A549 treated with DMSO at 1 μM for 4 hours (cell line): ENCODE measurements at places on chromosomes 6 and 20. TPM values are rescaled to one million over a fixed set of nuclear protein-coding genes. Genes with fewer than 3 reads are reported as not detected.

The BTNL2 gene
- total RNA-seq, result not detected in 5 replicates

The MCCD1 gene
- total RNA-seq, result not detected in 5 replicates

The PPP2R5D gene
- total RNA-seq, result 25.2 to 30.8 TPM (median 27.0 TPM) in 5 replicates

The TSPYL4 gene
- total RNA-seq, result 3.2 to 4.4 TPM (median 3.5 TPM) in 5 replicates

The MDN1 gene
- 11.8 to 16.5 TPM (median 14.2 TPM) in 5 replicates for total RNA-seq

The KCNK15 gene
- 0.57 to 0.85 TPM (median 0.69 TPM) in 5 replicates for total RNA-seq

The LY6G6D gene
- total RNA-seq, result not detected in 5 replicates

The SLC17A1 gene
- 0.06 TPM in 2 of 5 replicates, not detected in the others for total RNA-seq

The GATA5 gene
- 0.46 to 1.1 TPM (median 0.84 TPM) in 5 replicates for total RNA-seq

The FOXP4 gene
- total RNA-seq, result 16.1 to 27.0 TPM (median 21.8 TPM) in 5 replicates

The MYLK4 gene
- 0.12 to 0.19 TPM (median 0.14 TPM) in 5 replicates for total RNA-seq

The BTBD3 gene
- 16.0 to 20.8 TPM (median 18.9 TPM) in 5 replicates for total RNA-seq

The PACSIN1 gene
- total RNA-seq, result 0.04 to 0.14 TPM (median 0.06 TPM) in 5 replicates

The BCLAF1 gene
- 60.9 to 95.2 TPM (median 84.7 TPM) in 5 replicates for total RNA-seq

The RAET1G gene
- 7.5 to 12.2 TPM (median 10.3 TPM) in 5 replicates for total RNA-seq

The EEF1A2 gene
- total RNA-seq, result 128 to 177 TPM (median 145 TPM) in 5 replicates

The DPPA5 gene
- not detected in 5 replicates for total RNA-seq

The SOBP gene
- total RNA-seq, result 0.94 to 1.7 TPM (median 1.2 TPM) in 5 replicates

The ENPP1 gene
- total RNA-seq, result 1.1 to 2.3 TPM (median 1.5 TPM) in 5 replicates

The PTK6 gene
- total RNA-seq, result 2.1 to 3.1 TPM (median 2.5 TPM) in 5 replicates

The EYA4 gene
- 9.3 to 13.7 TPM (median 12.8 TPM) in 5 replicates for total RNA-seq

The C6orf118 gene
- total RNA-seq, result 0.05 to 0.28 TPM (median 0.16 TPM) in 5 replicates

The FUT9 gene
- not detected in 5 replicates for total RNA-seq

The SLC32A1 gene
- not detected in 5 replicates for total RNA-seq

The DEFB124 gene
- total RNA-seq, result not detected in 5 replicates

The OPRL1 gene
- 0.40 to 0.71 TPM (median 0.51 TPM) in 5 replicates for total RNA-seq

The LY86 gene
- total RNA-seq, result not detected in 5 replicates

The COL11A2 gene
- 0.72 to 1.3 TPM (median 0.89 TPM) in 5 replicates for total RNA-seq

The IPCEF1 gene
- 0.02 to 0.03 TPM in 2 of 5 replicates, not detected in the others for total RNA-seq

The TBC1D22B gene
- total RNA-seq, result 6.0 to 7.2 TPM (median 6.2 TPM) in 5 replicates

The SLC25A27 gene
- total RNA-seq, result 0.36 to 1.0 TPM (median 0.87 TPM) in 5 replicates

The HIVEP2 gene
- total RNA-seq, result 2.8 to 5.2 TPM (median 4.3 TPM) in 5 replicates

The SNX21 gene
- total RNA-seq, result 8.8 to 13.0 TPM (median 11.6 TPM) in 5 replicates

The FAM217A gene
- not detected in 5 replicates for total RNA-seq

The CHMP4B gene
- 168 to 185 TPM (median 179 TPM) in 5 replicates for total RNA-seq

The SUN5 gene
- not detected in 5 replicates for total RNA-seq

The HECA gene
- total RNA-seq, result 1.3 to 2.9 TPM (median 2.2 TPM) in 5 replicates

The AAR2 gene
- 41.6 to 46.0 TPM (median 44.8 TPM) in 5 replicates for total RNA-seq

The GSTA3 gene
- total RNA-seq, result not detected in 5 replicates

The EYS gene
- 0.05 to 0.08 TPM (median 0.05 TPM) in 3 of 5 replicates, not detected in the others for total RNA-seq

The HEY2 gene
- 0.06 to 0.09 TPM (median 0.08 TPM) in 5 replicates for total RNA-seq

The GHRH gene
- not detected in 5 replicates for total RNA-seq

The PPP1R14C gene
- 0.53 to 1.4 TPM (median 0.78 TPM) in 5 replicates for total RNA-seq

The LY6G6F gene
- not detected in 5 replicates for total RNA-seq

The DACT2 gene
- total RNA-seq, result 0.20 to 0.65 TPM (median 0.53 TPM) in 5 replicates

The OOEP gene
- not detected in 5 replicates for total RNA-seq

The DLK2 gene
- 3.5 to 6.8 TPM (median 6.4 TPM) in 5 replicates for total RNA-seq

The PHF10 gene
- total RNA-seq, result 20.9 to 25.4 TPM (median 23.9 TPM) in 5 replicates

The GPLD1 gene
- total RNA-seq, result 0.84 to 1.1 TPM (median 0.91 TPM) in 5 replicates

The ARMH2 gene
- not detected in 5 replicates for total RNA-seq

The ASF1A gene
- 9.6 to 12.6 TPM (median 10.8 TPM) in 5 replicates for total RNA-seq

The NR2E1 gene
- total RNA-seq, result not detected in 5 replicates

The ATP6V1G2 gene
- 0.40 to 0.77 TPM (median 0.64 TPM) in 5 replicates for total RNA-seq

The SEC23B gene
- total RNA-seq, result 59.4 to 68.4 TPM (median 65.4 TPM) in 5 replicates
